ENCODE measurements at places on chromosomes 3 and 15.

DNA sequence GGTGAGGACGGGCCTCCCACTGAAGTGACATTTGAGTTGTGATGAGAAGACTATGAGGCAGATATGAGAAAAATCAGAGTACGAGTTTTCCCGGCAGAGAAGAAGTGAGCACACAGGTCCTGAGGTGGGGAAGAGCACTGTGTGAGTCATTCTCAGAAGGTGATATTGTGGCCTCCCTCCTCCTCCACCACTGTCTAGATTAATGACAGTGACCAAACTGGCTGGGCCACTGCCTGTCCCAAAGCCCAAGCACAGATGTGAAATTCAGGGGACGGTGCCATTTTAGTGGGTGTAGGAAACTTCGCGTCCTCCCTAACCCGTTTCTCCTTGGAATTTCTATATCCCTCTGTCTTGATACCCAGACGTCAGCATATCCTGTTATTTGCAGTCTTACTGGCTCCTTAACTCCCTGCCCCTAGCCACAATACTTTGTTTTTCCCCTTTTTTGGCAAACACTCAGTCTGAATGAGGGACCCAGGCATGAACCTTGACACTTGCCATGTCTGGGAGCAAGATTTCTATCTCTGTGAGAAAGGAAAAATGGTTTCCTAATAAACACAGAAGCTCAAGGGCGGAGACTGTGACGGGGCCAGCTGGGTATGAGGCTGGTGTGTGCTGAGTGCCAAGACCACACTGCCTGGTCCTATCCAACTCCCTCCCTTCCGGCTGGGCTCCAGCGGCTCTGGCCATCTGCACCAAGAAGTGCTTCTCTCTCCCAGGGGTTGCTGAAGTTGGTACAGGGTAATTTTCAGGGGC is 15.2 kb downstream of the PRICKLE2 start:
- no peak for DNase-seq

GRCh38 chr3:59998058-59998457 is 948.2 kb upstream of the CFAP20DC start:
- DNase-seq, result no peak

DNA sequence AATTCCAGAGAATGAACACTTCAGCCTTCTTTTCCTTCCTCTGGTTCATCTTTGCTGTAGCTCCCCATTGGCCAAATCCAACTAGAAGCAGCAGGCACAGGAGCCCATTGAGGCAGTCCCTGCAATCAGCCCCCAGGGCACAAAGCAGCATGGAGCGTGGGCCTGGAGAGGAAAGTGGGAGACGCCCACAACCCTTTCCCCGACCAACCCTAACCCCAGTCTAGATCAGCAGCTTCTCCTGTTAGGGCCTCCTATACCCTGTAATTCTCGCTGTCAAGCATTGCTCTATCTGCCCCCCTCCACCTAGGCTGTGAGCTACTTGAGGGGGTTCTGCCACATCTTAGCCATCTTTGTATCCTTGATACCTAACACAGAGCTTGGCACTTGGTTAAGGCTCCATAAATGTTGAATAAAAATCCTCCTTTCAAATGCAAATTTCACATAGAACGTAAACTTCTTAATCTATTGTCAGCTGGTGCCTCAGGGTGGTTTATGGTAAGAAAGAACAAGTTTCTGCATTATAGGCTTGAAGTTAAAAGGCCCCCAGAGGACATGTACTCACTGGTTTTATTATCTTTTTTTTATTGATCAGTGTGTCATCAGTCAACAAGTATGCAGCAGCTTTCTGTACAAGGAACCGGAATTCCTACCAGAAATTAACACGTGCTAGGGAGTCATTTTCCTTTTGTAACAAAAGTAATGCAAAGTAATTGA is 97.9 kb upstream of the PFN2 start:
- DNase-seq, result no peak

DNA sequence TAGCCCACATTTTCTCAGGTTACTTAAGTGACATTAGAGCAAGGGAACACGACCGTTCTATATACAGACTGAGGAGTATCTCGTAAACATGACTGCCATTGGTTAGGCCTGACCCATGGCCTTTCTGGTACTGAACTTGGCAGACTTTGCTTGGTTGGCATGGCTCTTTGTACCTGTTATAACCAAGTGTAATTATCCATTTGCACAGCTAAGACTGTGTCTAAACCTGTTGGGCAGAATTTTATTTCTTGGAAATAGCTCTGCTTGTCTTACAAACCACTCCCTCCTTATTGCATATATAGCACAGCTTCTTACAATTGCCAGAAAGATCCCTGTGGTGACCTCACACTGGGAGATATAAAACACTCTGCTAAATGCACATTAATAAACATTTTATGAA is 106.9 kb downstream of the P2RY1 start:
- no peak for DNase-seq

DNA sequence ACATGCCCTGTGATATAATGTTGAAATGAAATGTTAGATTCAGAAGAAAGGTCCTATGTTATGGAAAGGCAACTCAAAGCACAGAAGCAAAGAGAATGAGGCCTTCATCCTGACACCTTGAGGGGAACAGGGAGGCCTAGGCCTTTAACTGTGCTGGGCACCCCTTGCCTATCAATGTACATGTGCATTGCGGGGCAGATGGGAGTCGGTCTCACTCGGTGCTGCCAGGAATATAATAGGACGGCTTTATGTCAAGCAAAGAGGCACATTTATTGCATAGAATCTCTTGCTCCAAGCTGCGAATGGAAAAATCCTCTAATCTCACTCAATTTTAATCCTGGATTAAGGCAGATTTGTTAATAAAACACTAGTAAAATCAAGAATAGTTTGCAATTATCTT is 301.0 kb upstream of the SOX14 start:
- no peak for DNase-seq
